CD4-positive, alpha-beta T cell treated with Interleukin-17A for 4 hours (primary cell): ENCODE measurements at places on chromosomes 11 and 22.

GRCh38 chr11:119029340-119030028 is 1.2 kb downstream of the SLC37A4 start:
- peak; percentile 21 for DNase-seq

DNA sequence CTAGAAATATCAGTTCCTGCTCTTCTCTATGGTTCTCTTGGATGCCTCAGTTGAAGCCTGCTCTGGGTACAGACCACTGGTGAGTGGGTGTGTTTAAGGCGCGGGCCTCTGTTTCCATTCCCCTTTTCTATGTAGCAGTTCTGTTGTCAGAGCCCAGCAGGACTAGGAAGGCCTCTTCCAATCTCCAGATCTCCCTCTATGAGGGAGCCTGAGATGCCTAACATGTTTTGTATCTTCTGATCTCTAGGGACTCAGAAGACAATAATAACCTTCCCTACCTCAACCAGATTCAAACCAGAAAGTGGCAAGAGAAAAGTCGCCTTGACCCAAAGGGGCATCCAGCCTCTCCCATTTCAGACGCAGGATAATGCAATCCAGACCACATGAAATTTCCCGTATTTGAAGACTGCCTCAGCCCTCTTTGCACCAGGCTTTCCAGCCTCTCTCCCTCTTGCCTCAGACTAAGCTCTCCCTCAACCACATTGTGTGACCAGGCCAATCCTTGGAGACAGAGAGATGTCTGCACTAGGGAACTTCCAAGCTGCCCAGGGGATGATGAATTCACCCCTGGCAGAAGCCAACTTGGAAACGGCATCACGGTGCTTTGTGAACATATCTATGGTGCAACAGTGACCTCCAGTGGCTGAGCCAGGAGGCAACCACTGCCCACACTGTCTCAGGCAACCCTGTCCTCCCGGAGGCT is 150.1 kb upstream of the UBASH3B start:
- DNase-seq = peak; percentile 41

- DNase-seq = no peak
Observed at GRCh38 chr11:111357150-111358037, 21.7 kb downstream of the POU2AF1 start.

GRCh38 chr11:47867823-47868222 is 19.7 kb upstream of the NUP160 start:
- no peak for DNase-seq

DNA sequence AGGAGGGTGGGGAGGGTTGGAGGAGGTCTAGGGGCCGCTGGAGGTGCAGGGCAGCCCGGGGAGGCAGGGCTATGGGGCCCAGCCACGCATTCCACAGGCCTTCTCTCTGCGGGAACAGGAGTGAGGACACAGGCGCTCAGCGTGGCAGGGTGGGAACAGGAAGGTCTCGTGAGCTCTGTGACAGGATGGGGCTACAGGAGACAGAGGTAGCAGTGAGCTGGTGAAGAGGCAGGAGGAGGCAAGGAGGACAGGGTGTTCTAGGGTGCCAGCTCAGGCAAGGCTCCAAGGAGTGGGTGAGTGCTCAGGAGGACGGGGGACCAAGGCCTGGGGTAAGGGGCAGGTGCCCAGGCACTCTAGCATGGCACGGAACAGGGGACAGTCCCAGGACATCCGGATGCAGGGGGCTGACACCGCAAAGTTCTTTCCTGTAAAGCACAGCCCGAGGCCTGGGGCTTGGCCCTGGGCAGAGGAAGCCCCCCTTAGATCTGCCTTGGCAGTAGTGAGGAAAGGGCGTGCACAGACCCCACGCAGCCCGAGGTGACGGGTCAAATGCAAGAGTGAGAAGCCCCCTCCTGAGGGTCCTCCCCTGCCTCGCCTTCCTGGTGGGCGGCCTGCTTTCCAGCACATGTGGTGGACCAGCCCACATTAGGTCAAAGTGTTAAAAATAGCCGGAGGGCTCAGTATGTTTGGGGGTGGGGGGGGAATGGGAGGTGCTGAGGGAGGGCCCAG is 4.7 kb upstream of the NEAT1 start:
- peak; percentile 67 for DNase-seq

- no peak for DNase-seq
Observed at GRCh38 chr11:47350315-47350714, 2.2 kb downstream of the MYBPC3 start.

- no peak for DNase-seq
Observed at GRCh38 chr11:72579816-72580641, 94.2 kb downstream of the PDE2A start.

- DNase-seq = no peak
Observed at GRCh38 chr11:13761250-13761649, 92.8 kb downstream of the FAR1 start.

DNA sequence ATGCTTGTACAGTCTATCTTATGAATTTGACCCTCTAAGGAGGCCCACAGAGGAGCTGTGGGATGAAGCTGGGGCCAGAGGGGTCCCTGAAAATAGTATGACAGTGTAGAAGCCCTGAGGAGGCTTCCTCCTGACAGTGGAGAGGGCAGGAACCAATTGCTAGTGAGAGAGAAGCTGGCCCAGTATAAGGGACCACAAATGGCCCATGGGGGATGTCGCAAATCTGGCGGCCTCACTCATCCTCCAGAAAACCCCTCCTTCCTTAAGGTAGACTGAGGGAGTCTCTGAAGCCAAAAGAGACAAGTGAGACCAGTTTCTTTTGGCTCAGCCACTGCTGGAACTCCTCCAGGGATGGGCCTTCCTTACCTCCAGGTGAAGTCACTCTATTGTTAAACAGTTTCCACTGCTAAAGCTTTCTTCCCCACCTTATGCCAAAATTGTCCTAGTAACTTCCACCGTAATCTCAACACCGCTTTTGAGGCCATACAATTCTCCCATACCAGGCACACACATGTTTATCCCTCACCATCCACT is 17.8 kb upstream of the CASTOR1 start:
- peak; percentile 27 for DNase-seq

DNA sequence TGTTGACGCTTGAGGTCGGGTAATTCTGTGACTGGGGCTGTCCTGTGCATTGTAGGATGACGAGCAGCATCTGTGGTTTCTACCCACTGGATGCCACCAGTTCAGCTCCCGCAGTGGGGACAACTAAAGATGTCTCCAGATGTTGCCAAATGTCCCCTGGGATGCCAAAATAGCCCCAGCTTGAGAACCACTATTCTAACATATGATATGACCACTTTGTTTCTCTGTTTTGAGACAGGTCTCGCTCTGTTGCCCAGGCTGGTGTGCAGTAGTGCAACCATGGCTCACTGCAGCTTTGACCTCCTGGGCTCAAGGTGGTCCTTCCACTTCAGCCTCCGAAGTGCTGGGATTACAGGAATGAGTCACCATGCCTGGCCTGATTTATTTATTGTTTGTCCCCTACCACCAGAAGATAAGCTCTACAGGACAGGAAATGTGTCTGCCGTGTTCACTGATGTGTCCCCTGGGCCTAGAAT is 4.4 kb upstream of the MEN1 start:
- no peak for DNase-seq

- no peak for DNase-seq
Observed at GRCh38 chr11:99351624-99352023, 330.9 kb downstream of the CNTN5 start.

GRCh38 chr11:67016550-67016949 is 6.4 kb upstream of the SYT12 start:
- no peak for DNase-seq

DNA sequence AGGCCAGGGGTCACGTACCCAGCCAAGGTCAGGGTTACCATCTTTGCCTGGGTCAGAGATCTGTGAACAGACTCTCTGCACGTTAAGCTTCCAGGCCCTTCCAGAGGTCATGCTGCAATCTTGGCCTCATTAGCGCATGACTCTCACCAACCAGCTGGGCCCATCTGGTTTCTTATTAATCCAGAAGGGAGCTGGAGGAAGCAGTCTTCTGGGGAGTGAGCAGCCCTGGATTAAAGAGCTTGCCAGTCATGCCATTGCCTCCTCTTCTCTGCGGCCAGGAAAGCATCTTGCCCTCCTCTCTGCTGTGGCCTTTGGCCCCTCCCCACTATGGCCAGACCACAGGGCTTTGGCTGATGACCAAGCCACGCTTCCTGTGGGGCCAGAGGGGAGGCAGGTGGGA is 57.4 kb downstream of the CHST1 start:
- DNase-seq = no peak

DNA sequence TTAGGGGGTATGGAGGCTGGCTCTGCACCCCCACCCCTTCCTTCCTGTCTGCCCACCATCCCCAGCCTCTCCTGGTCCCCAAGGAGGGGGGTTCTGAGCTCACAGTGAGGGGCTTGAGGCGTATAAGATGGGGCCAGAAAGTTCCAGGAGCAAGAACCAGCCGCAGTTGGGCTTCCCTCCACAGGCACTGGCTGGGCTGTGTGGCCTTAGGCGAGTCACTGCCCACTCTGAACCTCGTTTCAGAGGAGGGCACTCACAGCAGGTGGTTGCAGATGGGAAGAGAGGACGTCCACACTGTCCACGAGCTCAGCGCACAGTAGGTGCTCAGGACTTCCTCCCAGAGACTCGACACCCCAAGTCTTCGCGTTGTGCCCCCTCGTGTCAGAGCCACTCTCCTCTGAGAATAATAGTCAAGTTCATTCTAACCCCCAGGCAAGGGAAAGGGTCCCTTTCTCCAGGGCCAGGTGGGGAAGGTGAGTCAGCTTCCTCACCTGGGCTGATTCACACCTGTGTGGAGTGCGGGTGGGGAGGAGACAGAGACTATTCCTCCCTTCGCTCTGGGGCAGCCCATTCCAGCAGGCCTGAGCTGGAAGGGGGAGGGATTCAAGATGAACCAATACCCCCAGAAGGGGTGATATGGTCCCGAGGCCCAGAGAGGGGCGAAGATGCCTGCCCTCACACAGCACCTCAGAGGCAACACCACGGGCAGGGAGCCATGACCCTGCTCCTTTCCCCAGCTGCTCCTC is 29.3 kb downstream of the RPL3 start:
- no peak for DNase-seq

DNA sequence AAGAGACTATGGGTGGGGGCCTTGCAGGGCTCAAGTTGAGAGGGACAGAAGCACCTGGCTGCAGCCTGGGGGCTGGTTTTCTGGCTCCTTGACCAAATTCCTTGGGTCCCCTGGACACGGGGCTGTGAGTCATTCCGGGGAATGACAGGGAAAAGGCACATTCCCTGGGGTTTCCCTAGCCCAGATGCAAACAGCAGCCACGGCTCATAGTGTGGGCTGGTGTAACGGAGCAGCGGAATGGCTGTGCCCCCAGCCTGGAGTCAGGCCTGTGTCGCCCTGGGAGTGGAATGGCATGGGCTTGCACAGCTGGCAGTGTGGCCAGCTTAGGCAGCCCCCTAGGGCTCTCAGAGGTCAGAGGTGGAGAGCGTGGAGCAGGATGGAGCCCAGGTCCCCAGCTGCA is 77.6 kb upstream of the KCNQ1OT1 start:
- DNase-seq = no peak

- no peak for DNase-seq
Observed at GRCh38 chr22:46234969-46235368, 15.1 kb downstream of the CDPF1 start.

DNA sequence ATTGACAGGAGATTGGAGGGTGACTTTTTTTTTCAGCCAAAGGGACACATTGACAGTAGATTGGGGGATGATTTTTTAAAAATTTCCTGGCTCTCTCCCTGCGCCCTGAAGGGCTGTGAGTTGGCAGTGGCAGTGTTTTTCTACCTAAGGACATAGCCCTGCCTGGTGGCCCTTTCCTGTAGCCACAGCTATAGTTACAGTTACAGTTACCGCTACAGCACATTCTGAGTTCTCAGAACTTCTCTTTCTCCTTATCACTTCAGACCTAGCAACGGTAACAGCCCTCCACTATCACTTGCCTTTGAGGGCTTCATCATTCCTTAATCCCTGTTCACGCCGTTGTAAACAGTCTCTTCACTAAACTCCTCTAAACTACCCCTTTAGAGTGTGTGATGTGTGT is 684 bp downstream of the MRGPRX2 start:
- no peak for DNase-seq

GRCh38 chr11:20213790-20214189 is 53.5 kb upstream of the DBX1 start:
- DNase-seq = no peak

GRCh38 chr22:37295213-37295886 is 13.0 kb downstream of the CYTH4 start:
- DNase-seq = peak; percentile 44

GRCh38 chr11:62928011-62928410 is 6.8 kb upstream of the CHRM1 start:
- no peak for DNase-seq

DNA sequence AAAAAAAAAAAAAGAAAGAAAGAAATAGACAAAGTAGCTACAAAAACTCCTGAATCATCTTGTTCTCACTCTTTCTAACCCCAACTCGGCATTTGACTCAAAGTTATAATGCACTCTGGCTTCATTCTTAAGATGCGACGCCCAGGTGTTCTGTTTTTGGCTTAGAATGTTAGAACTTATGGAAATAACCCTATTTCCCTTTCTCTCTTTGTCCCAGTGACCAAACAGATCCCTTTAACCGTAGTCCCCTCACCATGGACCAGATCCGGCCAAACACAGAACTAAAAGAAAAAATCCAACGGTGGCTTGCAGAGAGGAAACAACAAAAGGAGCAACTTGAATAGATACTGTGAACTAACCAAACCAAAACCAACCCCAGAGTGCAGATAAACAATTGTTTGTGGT is 5.3 kb upstream of the ATP5MG start:
- DNase-seq = no peak

DNA sequence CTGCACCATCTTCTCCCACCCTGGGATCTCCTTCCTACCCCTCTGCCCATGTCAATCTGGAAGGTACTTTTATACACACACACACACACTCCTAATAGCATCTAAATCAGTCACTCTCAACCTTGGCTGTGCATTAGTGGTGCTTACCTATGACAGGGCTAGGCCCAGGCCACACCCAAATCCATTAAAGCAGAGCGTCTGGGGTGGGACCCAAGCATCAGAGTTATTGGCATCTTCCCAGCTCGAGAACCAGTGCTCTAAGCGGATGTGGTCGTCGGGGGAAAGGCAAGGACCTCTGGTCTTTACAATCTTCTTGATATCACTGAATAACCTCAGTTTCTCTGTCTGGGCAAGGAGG is 194.6 kb downstream of the TRIM29 start:
- no peak for DNase-seq

DNA sequence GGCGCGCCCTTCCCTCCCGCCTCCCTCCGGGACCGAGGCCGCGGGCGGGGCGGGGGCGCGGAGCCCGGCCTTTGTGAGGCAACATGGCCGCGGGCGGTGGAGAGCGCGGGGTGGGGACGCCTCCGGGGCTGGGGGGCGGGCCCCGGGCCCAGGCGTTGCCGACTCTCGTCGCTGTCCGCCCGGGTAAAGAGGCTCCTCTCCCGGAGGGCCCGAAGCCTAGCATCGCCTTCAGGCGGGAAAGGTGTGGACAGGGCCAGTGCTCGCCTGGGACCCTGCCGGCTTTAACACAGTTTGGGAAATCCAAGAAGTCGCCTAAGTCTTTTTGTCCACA is 369 bp downstream of the DGCR8 start:
- peak; percentile 79 for DNase-seq

DNA sequence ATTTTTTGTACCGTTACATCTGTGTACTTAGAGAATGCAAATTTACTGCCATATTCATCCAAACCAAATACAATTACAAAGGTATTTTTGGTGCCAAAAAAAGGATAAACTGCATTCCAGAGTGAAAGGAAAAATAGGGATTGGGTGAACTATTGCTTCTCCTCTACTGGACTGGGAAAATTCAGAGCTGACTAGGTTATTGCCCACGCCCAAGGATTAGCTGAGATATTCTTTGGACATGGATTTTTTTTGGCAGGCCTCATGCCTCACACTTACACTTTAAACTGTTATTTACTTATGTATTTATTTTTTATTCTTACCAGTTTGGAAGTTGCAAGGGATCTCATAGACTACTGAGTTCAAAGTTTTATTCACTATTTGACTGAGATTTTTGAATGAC is 76.3 kb upstream of the DDI1 start:
- DNase-seq = no peak
